ENCODE measurements at places on chromosomes 13 and 19.
A peak's percentile ranks its signal among the peaks of the same experiment; 100 is the strongest.

GRCh38 chr13:25085125-25085742, 10.7 kb upstream of the PABPC3 start:
- peak; percentile 66 for DNase-seq

DNA sequence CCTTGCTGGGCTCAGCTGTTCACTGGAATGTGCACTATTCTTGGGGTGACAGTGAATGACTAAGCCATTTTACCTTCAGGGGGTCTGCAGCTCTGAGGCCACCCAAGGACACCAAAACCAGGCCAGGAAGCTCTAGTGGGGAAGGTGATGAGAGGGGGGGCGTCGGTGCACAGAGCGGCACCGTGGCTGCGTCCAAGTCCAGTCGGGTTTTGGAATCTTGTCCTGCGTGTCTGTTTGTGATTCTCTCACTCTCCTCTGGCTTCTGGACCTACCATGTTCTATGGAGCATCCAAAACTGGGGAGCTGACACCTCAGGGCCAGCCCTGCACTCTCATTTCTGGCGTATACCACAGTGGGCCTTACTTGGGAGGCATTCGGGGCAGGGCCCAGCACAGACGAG, 92.1 kb downstream of the RGCC start:
- no peak for DNase-seq

GRCh38 chr19:55080968-55081769, 5.5 kb downstream of the EPS8L1 start:
- DNase-seq, result no peak

DNA sequence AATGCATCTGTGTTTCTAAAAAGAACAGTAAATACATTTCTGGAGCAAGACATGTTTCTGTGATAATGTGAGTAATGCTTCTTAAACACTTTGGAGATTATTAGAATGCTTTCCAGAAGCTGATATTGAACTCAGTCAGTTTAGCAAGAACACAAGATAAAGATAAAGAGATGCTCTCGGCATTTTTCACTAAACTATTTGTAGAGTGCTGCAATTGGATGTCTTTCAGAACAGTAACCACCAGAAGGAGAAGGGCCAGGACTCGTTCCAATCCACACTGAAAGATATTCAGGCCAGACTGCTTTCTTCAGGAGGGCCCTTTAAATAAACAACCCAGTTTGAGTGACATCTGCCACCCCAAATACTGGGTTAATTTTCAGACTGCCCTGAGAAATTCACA, 456.0 kb downstream of the TBC1D4 start:
- no peak for DNase-seq

DNA sequence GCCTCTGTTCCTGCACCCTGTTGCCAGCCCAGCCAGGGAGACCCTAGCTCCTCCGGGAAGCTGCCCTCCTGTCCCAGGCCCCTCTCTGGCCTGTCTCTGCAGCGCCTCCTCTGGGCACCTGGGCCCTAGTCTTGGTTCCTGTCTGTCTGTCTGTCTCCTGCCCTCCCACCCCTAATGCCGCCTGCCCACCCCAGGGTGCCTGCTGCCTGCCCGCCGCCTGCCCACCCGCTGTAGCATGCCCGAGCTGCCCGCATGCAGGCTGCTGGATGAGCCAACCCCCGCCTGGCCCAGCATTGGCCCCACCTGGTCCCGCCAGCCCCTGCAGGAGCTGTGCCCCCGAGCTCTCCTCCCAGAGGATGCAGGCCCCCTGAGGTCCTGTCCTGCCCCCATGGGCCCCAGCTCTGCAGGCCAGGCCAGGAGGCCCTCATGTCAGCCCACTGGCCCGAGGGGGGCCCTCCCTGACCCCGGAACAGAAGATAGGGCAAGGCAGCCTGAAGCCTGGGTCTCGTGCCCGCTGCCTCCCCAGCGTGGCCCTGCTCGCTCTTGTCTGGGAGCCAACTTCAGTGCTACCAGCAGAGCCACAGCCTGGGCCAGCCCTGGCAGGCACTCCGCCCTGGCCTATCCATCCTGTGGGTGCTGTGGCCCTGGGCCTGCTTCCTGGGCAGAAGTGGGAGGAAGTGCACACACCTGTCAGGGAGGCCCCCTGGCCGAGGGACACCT, 5.2 kb downstream of the MAP2K7 start:
- no peak for DNase-seq

DNA sequence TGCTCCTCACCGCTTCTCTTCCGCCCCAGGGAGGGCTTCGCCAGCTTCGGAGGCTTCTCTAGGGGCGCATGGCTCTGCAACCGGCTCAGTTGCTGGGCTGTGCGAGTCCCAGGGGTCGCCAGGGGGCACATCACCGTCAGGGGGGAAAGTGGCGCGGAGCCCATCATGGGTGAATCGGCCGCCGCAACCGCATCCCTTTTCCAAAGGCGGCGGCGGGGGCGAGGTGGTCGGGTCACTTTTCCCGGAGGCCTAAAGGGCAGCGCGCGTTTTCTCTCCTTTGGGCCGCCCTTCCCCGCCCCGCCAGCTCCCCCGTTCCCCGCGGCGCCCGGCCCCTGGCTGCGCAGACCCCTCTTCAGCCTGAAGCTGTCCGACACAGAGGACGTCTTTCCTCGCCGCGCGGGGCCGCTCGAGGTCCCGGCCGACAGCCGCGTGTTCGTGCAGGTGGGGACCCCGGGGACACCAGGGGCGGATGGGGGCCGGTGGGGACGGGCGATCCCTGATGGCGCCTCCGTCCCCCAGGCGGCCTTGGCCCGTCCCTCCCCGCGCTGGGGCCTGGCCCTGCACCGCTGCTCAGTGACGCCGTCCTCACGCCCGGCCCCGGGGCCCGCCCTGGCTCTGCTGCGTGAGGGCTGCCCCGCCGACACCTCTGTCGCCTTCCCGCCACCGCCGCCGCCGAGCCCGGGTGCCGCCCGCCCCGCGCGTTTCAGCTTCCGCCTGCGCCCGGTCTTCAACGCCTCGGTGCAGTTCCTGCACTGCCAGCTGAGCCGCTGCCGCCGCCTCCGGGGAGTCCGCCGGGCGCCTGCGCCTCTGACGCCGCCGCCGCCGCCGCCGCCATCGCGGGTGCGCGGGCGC, 1.7 kb downstream of the TGFBR3L start:
- no peak for DNase-seq

DNA sequence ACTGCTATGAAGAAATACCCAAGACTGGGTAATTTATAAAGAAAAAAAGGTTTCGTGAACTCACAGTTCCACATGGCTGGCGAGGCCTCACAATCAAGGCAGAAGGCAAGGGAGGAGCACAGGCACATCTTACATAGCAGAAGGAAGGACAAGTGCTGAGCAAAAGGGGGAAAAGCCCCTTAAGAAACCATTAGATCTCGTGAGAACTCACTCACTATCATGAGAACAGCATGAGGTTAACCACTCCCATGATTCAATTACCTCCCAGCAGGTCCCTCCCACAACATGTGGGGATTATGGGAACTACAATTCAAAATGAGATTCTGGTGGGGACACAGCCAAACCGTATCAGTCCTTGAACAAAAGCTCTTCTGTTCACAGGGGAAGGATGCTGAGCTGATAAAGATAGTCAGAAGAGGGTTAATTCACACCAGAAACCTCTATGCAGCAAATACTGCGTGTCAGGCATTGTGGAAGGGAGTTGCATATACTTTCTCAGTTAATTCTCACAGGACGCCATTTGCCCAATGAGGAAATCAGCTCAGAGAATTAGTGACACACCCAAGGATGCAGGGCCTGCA, 246.2 kb downstream of the FOXO1 start:
- no peak for DNase-seq

GRCh38 chr19:6101991-6102390, 8.3 kb downstream of the RFX2 start:
- no peak for DNase-seq

- no peak for DNase-seq
Measured at GRCh38 chr13:97101912-97102708, 107.8 kb upstream of the OXGR1 start.

DNA sequence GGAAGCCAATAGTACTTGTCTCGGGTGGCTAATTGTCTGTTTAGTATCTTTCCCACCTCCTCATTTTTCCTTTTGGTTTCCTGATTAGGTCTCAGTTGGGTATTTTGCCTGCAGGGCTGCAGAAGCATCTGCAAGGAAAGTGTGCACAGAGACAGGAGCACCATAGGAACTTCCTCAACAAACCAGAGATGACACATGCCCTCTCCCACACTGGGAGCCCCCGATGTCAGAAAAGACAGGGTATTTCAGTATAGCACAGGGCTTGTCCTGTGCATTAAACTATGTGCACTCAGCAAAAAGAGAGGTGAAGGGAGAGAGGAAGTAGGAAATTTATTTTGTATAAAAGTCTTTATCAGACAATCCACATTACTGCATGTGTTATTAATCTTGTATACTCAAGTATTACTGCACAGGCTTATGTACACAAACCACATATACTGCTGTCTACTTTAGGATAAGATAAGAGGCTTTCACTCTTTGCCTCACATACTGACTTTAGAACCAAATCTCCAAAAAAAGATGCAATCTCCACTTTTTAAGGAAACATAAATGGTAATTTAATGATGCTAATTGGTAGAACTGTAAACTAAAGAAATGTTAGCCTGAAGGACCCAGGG, 501.0 kb downstream of the FOXO1 start:
- DNase-seq, result no peak

DNA sequence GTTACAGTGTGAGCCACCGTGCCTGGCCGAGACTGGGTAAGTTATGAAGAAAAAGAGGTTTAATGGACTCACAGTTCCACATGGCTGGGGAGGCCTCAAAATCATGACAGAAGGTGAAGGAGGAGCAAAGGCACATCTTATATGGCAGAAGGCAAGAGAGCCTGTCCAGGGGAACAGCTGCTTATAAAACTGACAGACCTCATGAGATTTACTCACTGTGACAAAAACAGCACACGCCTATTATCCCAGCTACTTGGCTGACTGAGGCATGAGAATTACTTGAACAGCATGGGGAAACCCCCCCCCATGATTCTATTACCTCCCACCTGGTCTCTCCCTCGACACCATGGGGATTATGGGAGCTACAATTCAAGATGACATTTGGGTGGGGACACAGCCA, 23.4 kb upstream of the ZNF561 start:
- no peak for DNase-seq

GRCh38 chr19:44142059-44142433, 692 bp downstream of the ZNF234 start:
- peak; percentile 15 for DNase-seq

- no peak for DNase-seq
Measured at GRCh38 chr13:101695870-101696516, 243.5 kb downstream of the ITGBL1 start.
